Progenitor cell of endocrine pancreas (in vitro differentiated cells): ENCODE measurements at places on chromosomes 16 and 17. TPM values are rescaled to one million over a fixed set of nuclear protein-coding genes. Genes with fewer than 3 reads are reported as not detected.

The B9D1 gene
- total RNA-seq, result 27.3 and 29.9 TPM in 2 replicates

The HOXB4 gene
- 3.4 and 6.0 TPM in 2 replicates for total RNA-seq

The MYOCD gene
- total RNA-seq, result 11.6 and 19.2 TPM in 2 replicates

The CBLN1 gene
- 0.31 and 0.62 TPM in 2 replicates for total RNA-seq

The FBXO39 gene
- not detected in 2 replicates for total RNA-seq

The SGCA gene
- not detected in 2 replicates for total RNA-seq

The SPNS2 gene
- 0.60 and 1.5 TPM in 2 replicates for total RNA-seq

The TSNAXIP1 gene
- 12.3 and 14.5 TPM in 2 replicates for total RNA-seq

The ACSM2A gene
- not detected in 2 replicates for total RNA-seq

The TNRC6C gene
- total RNA-seq, result 37.4 and 38.3 TPM in 2 replicates

The CDH5 gene
- total RNA-seq, result 0.36 TPM in 1 of 2 replicates, not detected in the other

The DUXB gene
- not detected in 2 replicates for total RNA-seq

The PRKCB gene
- total RNA-seq, result 0.27 and 0.36 TPM in 2 replicates

The MSLN gene
- total RNA-seq, result 0.50 TPM in 1 of 2 replicates, not detected in the other

The MYH13 gene
- total RNA-seq, result not detected in 2 replicates

The COPRS gene
- 33.6 and 37.8 TPM in 2 replicates for total RNA-seq

The ADGRG1 gene
- total RNA-seq, result 19.7 and 26.2 TPM in 2 replicates

The RPL19 gene
- 1,229 and 1,297 TPM in 2 replicates for total RNA-seq

The RETREG3 gene
- total RNA-seq, result 66.2 and 80.5 TPM in 2 replicates

The ASGR1 gene
- total RNA-seq, result 10.6 and 11.1 TPM in 2 replicates

The GPR142 gene
- total RNA-seq, result 6.0 and 6.6 TPM in 2 replicates

The PERCC1 gene
- total RNA-seq, result 7.1 and 7.6 TPM in 2 replicates
